ENCODE measurements at places on chromosomes 7 and 10.

DNA sequence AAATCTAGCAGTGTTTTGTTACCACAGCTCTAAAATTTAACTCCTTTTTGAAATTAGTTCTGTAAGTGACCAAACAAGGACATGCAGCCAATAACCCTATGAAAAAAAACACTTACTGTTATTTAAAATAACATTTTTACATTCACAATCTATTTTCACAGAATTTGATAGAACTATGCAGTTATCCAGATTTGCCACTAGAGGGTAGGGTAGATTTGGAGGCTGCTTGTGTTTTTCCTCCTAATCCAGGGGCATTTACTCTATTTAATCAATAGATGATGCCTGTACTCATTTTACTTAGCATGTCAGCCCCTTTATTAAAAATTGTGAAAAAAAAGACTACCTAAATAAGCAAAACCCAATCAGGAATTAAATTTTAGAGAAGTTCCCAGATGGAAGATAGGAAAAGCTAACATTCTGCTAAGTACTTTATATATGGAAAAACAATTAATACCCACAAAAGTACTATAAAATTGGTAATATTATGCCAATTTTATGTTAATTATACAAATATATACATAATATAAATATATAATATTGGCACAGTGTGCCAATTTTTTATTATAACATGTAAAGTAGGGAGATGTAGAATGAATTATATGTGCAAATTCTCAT is 18.1 kb upstream of the LIPK start:
- DNase-seq: no peak

- DNase-seq: peak; percentile 4
Measured at GRCh38 chr10:127243490-127244272, 47.3 kb upstream of the INSYN2A start.

- DNase-seq: peak; percentile 0
Measured at GRCh38 chr10:65861249-65861648, 1064.6 kb upstream of the LRRTM3 start.

DNA sequence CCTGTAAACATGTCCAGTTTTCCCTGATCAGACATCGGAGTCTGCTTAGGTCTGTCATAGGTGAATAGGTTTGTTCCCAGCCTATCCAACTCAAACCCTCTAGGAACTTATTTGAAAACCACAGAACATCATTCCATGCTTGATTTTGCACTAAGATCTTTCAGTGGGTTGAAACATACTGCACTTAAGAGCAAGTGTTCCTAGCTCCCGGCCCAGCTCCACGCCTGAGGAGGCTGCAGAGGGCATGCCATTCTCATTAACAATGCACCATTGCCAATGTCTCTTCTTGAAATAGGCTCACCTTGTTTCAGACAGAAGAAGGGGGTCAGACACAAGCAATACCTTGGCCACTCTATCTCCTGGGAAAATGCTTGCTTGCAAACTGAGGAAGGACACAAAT is 78.0 kb upstream of the EGR2 start:
- DNase-seq: no peak

DNA sequence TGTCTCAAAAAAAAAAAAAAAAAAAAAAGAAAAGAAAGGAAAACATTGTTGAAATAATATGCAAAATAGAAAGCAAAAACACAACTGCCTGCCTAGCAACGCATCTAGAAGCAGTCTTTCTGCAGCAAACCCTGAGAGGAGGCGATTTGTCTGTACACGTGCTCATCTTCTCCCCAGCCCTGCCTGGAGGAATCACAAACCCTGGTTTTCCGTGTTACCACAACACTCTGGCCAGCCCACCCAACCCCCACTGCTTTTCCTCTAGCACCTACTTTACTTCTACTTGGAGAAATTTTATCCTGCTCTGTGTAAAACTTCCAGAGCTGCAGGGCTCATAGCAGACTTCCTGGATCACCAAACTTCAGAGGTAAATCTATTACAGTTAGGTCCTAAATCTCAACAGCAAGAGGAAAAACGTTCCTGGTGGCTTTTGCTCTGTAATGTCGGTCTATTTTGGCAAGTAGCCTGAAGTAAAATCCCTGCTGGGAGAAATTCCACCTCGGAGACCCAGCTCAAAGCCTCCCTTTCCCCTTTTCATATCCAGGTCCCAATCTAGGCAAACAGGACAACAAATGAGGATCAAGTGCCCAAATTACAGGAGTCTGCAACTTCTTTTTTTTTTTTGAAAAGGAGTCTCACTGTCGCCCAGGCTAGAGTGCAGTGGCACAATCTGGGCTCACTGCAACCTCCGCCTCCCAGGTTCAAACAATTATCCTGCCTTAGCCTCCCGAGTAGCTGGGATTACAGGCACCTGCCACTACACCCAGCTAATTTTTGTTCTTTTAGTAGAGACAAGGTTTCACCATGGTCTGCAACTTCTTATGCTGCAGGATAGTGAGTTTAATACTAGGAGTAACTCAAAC is 91.6 kb downstream of the DNMBP start:
- peak; percentile 66 for DNase-seq

DNA sequence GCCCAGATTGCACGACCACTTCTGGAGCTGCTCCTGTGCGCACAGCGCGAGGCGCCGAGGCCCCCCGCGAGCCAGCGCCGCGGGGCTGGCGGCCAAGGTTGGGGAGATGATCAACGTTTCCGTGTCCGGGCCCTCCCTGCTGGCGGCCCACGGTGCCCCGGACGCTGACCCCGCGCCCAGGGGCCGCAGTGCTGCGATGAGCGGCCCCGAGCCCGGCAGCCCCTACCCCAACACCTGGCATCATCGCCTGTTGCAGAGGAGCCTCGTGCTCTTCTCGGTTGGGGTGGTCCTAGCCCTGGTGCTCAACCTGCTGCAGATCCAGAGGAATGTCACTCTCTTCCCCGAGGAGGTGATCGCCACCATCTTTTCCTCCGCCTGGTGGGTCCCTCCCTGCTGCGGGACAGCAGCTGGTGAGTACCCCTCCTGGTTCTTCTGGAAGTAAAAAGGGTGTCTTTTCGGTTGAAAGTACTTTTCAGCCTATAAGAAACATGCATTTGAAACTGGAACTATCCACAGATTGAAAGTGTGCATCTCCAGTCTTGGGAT is 683 bp downstream of the INSIG1 start:
- DNase-seq: no peak

DNA sequence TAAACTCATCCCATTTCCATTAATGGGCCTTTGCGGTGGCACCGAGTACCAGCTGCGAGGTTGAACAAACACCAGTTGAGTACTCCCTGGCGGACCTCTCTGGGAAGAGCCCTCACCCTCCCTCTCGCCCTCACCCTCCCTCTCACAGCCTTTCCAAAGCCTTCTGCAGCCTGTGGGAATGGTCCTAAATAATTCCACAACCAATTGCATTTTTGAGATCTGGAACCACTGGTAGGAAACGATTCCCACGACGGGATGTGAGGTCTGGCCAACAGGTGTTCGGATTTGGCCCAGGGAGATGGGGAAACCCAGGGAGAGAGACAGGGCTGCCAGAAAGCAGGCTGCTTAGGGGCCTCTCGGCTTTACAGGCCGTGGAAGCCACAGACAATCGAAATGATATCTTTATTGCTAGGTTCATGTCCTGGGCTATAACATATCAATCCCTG is 5.3 kb downstream of the PTF1A start:
- no peak for DNase-seq

- peak; percentile 78 for DNase-seq
Measured at GRCh38 chr7:128954830-128955802, 17.4 kb downstream of the IRF5 start.

DNA sequence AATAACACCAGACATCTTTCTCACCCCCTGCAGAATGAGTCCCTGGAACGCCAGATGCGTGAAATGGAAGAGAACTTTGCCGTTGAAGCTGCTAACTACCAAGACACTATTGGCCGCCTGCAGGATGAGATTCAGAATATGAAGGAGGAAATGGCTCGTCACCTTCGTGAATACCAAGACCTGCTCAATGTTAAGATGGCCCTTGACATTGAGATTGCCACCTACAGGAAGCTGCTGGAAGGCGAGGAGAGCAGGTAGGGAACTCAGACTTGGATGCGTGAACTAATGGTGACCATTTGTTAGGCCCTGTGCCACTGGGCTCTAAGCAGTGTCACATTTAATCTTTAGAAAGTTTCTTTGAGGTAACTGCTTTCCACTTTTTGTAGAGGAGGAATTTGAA is 7.1 kb downstream of the VIM start:
- DNase-seq: no peak

DNA sequence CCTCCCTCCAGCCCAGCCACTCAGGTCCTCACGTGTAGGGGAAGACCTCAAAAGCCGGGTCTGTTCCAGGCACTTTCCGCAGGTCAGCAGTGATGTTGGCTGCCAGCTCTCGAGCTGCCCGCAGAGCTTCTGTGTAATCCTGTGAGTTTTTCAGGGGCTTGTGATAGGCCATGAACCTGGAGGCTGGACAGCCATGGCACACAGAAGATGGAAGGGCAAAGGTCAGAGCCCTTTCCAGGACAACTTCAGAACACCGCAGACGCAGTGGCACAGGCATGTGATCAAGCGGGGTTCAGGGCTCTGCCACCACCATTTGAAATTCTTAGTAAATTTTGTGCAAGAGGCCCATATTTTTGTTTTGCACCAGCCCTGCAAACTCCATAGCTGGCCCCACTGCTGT is 24.0 kb downstream of the NPC1L1 start:
- DNase-seq: no peak

- no peak for DNase-seq
Measured at GRCh38 chr10:95538412-95538811, 22.8 kb downstream of the SORBS1 start.

- DNase-seq: peak; percentile 84
Measured at GRCh38 chr10:52318136-52318701, 4.1 kb downstream of the DKK1 start.

- DNase-seq: no peak
Measured at GRCh38 chr7:71886046-71886445, 526.1 kb downstream of the CALN1 start.

DNA sequence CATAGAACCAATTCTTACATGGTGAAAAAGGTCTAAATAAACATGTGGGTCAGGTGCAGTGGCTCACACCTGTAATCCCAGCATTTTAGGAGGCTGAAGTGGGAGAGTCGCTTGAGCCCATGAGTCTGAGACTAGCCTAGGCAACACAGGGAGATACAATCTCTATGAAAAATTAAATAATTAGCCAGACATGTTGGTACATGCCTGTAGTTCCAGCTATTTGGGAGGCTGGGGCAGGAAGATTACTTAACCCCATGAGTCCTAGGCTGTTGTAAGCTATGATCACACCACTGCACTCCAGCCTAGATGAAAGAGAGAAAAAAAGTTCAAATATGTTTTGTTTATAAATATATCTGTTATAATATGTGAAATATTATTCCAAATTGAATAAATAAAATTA is 643.6 kb downstream of the IPMK start:
- no peak for DNase-seq

DNA sequence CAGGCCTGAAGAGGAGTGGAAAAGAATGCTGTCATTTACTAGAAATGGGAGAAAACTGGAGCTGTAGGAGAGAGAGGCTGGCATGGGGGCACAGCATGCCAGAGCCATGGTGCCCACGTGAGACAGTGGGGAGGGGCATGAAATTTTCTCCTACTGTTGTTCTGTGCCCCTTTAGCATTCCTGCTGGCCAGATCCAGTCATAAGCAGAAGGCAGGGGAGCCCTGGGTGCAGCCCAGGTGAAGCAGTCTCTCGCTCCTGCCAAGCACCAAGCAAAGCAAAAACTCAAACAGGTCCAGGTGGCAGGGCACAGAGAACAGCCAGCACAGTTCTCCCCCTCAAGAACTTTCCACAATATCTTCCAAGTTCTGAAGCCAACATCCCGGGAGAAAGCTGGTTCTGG is 383.2 kb downstream of the TCERG1L start:
- no peak for DNase-seq

GRCh38 chr7:977326-978048 is 2.1 kb upstream of the COX19 start:
- DNase-seq: no peak

DNA sequence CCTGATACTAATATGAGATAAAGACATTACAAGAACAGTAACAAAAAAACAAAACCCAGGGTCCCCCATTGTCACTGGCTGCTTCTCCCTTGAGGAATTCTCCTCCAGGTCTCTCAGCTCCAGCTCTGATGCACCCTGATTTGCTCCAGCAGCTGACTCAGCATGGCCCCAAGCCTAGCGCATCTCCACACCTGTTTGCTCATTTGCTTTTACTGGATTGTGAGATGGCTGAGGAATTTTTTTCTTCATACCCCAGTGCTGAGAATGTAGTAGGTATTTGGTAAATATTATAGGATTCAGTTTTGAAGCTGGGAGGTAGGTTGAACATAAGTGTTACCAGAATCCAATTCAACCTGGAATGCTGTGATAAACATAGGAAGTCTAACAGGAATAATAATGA is 171.9 kb downstream of the PKD1L1 start:
- DNase-seq: no peak

- DNase-seq: peak; percentile 65
Measured at GRCh38 chr7:47576031-47576865, 5.7 kb downstream of the TNS3 start.

DNA sequence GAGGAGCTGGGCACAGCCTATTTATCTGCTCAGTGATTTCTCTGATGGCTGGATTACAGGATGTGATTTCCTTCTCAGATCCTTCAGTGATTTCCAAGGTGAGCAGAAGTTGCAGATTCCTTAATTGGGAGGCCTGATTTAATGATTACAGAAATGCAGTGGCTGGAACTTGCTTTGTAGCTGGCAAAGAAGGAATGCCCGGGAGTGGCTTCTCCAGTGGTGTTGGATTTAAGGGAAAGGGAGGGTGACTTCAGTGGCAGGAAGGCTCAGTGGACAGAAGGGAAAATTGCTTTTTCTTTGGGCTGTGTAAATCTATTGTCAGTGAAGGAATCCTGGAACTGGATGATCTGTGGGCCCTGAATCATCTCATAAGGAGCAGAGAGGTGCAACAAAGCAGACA is 5.1 kb downstream of the SORCS3 start:
- DNase-seq: no peak

DNA sequence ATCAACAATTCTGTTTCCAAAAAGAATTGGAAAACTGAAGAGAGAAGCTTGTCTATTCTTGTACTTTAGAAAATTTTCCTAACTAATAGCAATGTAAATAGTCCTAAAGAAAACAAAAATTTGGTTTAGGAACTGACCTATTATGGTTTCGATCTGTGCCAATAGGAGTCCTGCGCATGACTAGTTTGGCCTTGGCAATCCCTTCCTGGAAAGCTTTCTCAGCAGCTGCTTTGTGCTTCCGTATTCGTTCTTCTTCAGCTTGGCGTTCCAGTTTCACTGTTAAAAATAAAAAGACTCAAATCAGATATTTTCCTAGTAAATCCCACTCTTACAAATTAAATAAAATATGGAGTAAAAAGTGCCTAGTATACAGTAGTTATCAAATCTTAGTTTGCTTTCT is 36.6 kb downstream of the FZD9 start:
- DNase-seq: no peak

DNA sequence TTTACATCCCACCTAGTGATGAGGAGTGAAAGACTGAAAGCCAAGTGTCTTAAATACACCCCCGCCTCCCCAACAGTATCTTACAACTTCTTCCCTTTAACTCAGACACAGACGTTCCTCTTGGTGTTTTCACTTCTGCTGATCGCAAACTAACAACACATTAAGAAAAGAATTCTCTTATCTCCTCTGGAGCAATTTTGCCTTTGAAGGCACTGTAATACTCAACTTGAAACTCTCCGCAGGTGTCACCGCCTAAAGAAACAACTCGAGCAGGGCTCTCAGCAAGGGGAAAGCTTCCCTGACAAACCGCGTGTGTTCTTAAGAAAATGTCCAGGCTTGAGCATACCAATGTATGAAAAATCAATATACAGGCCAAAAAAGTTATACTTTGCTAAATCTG is 452 bp downstream of the SEMA3C start:
- DNase-seq: no peak

Measured in astrocyte (in vitro differentiated cells and primary cell).